Kidney capillary endothelial cell (primary cell): ENCODE measurements at places on chromosomes 2 and 18.

GRCh38 chr2:127065299-127065939, 41.5 kb downstream of the BIN1 start:
- DNase-seq = no peak

- DNase-seq = no peak
These were observed 55.4 kb upstream of the RMP24 start for GRCh38 chr18:35917043-35917442.

GRCh38 chr18:54871231-54871630, 43.0 kb downstream of the RAB27B start:
- no peak for DNase-seq

GRCh38 chr2:210456571-210456970, 20.0 kb downstream of the LANCL1 start:
- no peak for DNase-seq

DNA sequence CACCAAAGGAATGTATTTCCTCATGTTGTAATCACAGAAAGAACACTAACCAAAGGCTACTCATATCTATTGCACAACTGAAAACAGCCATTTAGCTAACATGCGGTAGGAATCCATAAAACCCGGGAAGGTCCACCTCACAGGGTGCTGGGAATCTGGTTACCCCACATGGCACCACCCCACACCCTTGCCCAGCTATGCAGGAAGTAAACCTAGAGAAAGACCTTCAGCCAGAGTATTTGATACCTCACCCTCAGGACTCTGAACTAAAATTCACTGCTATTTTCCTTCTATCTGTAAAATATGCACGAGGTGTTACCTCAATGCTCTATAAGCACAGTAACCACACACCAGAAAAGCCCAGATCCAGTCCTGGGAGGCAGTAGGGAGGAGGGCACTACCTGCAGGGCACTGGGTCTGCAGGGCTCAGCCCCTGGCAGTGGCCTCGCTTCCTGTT, 45.8 kb downstream of the PTPN2 start:
- DNase-seq = no peak

DNA sequence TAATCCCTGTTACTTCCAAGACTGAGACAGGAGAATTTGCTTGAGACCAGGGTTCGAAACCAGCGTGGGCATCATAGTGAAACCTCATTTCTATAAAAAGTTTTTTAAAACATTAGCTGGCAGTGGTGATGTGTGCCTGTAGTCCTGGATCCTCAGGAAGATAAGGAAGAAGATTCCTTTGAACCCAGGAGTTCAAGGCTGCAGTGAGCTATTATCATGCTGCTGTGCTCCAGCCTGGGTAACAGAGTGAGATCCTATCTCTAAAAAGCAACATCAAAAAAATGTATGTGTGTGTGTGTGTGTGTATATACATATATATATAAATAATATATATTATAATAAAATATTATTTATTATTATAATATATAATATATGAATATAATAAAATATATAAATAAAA, 1417.6 kb upstream of the CDH2 start:
- DNase-seq = no peak

DNA sequence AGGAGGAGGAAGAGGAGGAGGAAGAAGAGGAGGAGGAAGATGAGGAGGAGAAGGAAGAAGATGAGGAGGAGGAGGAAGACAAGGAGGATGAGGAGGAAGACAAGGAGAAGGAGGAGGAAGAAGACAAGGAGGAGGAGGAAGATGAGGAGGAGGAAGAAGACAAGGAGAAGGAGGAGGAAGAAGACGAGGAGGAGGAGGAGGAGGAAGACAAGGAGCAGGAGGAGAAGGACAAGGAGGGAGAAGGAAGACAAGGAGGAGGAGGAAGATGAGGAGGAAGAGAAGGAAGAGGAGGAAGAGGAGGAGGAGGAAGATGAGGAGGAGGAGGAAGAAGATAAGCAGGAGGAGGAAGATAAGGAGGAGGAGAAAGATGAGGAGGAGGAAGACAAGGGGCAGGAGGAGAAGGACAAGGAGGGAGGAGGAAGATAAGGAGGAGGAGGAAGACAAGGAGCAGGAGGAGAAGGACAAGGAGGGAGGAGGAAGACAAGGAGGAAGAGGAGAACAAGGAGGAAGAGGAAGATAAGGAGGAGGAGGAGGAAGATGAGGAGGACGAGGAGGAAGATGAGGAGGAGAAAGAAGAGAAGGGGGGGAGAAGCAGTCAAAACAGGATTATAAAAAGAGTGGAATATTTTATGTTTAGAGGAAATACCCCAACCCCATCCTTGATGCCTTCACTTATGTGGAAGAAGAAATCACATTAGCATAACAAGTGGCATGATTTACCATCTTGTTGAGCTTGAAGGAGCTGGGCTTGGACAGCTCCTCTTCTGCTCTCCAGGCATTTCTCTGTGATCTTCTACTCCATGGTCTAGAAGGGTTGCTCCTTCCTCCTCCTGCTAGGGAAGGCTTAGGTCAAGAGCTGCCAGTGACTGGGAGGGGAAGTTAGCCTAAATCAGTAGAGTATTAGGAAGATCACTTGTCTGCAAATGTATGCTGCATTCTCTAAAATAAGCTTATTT, 45.3 kb upstream of the KCTD1 start:
- no peak for DNase-seq

DNA sequence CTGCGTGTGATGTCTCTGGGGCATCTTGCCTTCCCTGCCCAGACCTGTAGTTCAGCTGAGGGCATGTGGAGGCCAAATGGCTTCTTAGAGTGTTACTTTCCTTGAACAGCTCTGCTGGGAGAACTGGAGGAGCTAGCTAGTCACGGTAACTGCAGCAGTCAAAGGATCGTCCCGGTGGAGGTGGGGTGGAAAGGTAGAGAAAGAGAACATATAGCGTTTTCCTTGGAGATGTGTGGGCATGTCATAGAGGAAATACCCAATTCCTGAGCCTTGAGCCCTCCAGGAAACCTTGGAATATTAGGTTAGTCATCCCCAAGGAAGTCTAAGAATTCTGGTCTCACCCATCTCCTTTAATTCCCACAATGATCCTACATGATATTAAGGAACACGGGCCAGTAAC, 33.5 kb upstream of the IL37 start:
- DNase-seq = peak; percentile 24

DNA sequence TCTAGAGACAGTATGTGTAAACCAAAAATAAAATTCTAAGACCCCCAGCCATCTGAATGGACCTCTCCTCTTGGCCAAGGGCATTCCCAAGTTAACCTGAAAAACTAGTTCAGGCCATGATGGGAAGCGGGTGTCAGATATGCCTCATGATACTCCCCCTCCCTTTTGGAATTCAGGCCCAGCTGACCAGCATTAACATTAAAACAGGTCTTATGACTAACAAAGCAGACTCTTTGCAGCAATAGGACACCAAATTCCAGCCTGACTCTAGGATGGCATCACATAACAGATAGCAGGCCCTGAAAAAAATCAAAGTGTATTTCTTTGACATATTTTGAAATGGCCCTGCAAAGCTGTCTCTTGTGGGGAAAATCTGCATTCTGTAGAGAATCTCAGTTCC, 73.3 kb upstream of the L3MBTL4 start:
- no peak for DNase-seq

GRCh38 chr2:8376603-8377410, 305.0 kb upstream of the ID2 start:
- no peak for DNase-seq

GRCh38 chr2:60350791-60351190, 202.7 kb downstream of the BCL11A start:
- no peak for DNase-seq

DNA sequence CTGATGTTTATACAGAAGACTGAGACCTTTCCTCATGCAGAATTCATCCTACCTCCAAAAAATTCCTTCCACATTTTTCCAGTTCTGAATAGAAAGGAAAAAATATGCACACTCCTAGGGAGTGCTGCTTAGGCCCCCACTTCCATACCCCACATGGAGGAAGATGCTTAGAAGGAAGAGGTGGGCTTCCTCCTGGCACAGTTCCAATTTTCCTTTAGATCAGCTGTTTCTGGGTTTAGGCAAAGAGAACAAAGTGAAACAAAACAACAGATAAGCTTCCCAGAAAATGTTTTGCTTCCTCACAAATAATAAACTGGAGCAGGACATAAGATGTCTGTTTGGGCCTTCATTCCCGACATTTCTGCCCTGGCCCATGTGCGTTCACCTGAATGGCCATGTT, 172.6 kb downstream of the PRPF40A start:
- DNase-seq = no peak

GRCh38 chr18:41858761-41859555, 96.1 kb upstream of the PIK3C3 start:
- no peak for DNase-seq

DNA sequence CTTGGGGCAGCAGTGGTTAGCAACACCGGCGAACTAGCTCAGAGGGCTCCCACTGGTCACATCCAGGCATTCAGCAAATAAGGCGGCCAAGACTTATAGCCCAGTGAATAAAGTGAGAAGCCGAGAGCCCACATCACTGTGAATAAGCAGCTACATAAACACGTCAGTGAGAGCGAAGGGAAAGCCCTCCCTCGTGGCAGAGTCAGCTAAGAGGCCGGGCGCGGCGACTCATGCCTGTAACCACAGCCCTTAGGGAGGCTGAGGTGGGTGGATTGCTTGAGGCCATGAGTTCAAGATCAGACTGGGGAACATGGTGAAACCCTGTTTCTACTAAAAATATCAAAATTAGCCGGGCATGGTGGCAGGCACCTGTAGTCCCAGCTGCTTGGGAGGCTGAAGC, 5.2 kb downstream of the D2HGDH start:
- no peak for DNase-seq

DNA sequence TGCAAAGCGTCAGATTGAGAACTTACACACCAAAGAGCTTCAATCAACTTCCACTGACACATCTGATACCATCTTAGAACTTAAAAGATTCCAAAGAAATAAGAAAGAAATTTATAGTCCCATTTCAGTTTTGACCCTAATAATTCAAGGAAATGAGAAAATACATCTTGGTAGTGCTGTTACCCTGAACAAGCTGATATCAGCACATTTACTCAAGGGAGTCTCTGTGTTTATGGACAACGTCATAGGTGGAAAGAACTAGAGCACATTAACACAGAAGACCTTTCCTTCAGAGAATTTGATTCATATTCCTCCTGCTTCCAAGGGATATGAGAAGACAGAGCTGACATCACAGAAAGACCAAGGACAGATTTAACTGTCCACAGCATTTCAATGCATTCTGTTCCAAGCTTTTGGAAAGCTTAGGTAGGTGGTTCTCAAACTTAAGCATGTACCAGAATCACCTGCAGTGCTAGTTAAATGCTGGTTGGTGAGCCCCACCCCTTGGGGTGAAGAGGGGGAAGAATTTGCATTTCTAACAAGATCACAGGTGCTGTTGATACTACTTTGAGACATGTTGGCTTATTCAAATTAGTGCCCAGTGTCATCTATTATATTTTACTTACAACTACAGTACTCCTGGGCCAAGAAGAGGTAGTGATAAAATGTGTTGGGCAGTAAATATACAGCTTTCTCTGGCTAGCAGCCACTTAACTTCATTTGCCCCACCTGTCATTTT, 59.8 kb downstream of the LDAH start:
- DNase-seq = no peak

GRCh38 chr2:5940596-5941535, 248.7 kb downstream of the SOX11 start:
- DNase-seq = no peak

GRCh38 chr2:235560345-235560744, 66.5 kb downstream of the AGAP1 start:
- DNase-seq = no peak

DNA sequence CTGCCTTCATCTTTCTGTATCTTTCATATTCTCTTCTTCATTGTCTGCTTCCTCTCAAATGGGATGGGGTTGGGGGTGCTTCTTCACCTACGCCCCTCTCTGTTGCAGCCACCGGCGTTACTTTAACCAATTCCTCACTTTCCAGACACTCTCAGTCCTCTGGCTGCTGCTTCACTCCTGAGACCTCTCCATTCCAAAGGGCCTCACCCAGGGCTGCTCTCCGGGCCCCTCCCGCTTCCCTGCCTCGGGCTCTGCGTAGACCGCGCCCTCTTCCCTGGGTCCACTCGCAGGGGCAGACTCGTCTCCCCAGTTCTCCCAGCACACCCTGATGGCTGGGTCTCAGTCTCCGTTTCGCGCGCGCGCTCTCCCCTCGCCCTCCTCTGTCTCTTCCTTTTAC, 926 bp downstream of the SERPINB8 start:
- no peak for DNase-seq

DNA sequence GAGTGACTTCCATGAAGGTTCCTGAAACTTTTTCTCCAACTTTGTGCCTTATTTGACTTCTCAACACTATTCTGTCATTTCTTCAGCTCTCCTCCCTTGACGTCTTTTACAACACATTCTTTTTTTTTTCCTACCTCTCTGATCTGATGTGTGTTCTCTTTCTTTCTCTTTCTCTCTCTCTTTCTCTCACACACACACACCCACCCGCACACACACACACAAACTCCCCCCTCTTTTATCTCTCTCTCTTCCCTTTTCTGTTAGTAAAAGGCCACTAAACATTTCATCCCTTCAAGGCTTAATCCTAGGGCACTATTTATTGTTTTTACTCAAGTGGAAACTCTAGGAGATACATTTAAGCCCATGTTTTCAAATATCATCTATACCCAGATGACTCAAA, 107.8 kb upstream of the CNTNAP5 start:
- no peak for DNase-seq

GRCh38 chr2:181356526-181357130, 100.6 kb upstream of the ITGA4 start:
- DNase-seq = no peak

DNA sequence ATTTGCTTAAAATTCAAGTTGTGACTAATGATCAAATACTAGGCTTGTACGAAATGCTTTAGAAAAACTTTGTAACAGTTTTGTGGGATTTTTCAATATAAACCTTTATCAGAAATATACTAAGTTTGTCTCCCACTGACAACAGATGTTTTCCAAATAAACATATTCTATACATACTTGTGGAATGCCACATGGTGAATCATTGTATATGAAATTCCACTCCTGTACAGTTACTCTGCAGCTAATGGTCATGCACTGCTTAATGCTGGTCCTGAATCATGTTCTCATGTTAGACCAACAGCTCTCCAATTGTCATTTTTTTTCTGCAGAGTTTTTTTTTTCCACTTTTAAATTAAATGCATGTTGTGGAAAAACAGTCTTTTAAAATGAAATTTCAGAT, 90.1 kb downstream of the DPP4 start:
- no peak for DNase-seq

- DNase-seq = peak; percentile 75
These were observed 142.9 kb upstream of the NCKAP5 start for GRCh38 chr2:133711201-133711600.

GRCh38 chr18:79779021-79779699, 18.6 kb upstream of the KCNG2 start:
- DNase-seq = no peak

GRCh38 chr2:237492137-237492890, 5.3 kb downstream of the MLPH start:
- DNase-seq = no peak

GRCh38 chr2:179533875-179534274, 269.2 kb upstream of the SESTD1 start:
- DNase-seq = no peak
